ENCODE measurements at places on chromosomes 3 and 15.

GRCh38 chr15:59998305-59998949 lies 5.7 kb upstream of the FOXB1 start:
- DNase-seq, result no peak

DNA sequence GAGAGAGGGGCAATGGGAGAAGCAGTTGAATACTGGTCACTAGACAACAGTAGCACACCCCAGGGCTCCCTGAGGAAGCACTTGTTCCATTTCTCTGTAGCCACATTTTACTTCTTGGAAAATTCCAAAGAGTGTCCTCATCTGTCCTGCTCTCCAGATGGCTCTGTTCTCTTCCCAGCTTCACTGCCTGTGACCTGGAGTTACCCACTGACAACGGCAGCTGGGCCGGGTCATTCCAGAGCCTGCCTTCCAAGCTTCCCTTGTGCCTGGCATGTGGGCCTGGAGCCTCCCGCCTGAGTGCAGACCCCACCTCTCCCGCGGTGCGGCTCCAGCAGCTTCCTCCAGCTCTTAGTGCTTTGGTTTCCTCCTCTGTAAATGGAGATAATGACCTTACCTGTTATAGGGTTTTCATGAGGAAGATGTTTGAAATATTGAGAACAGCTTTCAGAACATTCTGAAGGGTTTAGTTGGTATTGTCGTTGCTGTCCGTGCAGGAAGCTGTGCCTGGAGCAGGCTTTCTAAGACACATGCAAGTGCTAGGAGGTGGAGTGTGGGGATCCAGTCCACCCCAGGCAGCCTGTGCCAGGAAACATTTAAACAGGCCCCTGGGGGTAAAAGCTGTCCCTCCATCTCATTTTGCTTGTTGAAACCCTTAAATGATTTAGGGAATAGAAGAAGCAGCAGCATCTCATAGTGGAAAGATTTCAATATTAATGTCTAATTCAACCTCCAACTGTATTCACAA lies 24.8 kb downstream of the EFCC1 start:
- DNase-seq, result no peak

- DNase-seq, result no peak
These were observed 100.6 kb upstream of the ATP11B start for GRCh38 chr3:182692695-182693094.

- no peak for DNase-seq
These were observed 12.2 kb upstream of the TRANK1 start for GRCh38 chr3:36957063-36957462.

GRCh38 chr15:85025516-85026251 lies 44.0 kb downstream of the PDE8A start:
- no peak for DNase-seq

DNA sequence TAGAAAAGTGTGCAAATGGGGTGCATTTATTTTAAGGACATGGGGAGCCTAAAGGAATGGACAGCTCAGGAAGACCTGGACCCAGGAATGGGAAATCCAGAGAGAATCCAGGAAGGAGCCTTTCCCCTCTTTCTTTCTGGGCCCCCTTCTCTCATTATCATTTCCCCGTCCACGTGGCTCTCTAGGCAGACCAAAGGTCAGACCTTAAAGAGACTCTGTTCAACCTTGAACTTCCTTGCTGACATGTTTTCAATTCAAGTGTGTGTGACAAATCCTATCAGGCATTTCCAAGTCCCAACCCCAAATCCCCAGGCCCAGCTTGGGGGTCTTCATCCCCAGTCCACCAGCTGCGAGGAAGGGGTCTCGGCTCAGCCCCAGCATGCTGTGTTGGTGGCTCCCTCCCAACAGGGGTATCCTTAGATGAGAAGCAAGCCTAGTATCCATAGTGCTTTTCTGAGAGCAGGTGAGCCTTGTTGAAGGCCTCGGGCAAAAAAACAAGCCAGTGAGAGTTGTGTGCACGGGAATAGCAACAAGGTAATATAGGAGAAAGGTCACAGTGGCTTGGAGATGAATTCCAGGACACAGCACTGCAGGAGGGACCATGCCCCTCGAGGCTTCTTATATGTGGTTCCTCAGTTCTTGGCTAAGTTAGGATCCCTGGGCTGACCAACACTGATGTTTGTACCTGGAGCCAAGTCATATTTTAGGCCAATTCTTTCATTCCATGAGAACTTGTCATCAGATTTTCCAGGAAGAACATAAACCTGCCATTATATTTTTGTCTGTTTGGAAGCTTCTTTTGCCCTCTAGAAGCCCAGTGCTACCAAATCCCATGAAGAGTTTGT lies 130.0 kb downstream of the ASB7 start:
- no peak for DNase-seq

DNA sequence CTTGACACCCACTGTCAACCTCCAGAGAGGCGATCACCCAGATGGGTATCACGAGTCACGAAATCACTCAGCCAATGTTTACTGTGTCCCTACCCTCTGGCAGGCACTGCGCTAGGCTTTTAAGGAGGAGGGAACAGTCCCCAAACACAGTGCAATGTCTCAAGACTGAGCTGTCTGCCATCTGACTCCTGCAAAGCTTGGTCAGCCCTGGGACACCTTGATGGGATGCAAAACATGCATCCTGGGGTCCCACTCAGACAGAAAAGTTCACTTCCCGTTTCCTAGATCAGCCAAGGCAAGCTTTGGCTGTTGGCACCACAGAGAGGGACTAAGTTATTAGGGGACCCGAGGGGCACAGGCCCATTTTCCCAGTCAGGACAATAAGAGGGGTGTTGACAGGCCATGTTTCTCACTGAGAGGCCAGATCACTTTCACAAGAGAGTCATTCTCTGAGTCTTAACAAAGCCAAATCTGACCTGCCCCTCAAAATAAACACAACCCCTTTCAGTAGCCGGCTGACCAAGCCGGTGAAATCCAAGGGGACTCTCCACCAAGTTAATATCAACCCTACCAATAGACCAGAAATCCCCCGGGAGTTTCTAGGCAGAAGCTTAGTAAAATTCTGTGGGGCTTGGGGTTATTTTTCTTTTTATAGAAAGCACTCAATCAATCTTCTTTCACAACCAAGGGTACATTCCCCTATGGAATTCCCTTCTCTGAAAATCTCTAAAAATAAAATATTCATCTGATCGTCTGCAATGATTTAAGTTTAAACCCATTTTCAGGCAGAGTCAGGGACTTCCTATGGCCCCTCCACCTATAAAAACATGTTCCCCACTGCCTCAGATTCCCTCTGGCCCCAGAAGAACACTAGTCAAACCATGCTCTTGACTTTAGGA lies 3.5 kb downstream of the RFTN1 start:
- DNase-seq, result no peak

DNA sequence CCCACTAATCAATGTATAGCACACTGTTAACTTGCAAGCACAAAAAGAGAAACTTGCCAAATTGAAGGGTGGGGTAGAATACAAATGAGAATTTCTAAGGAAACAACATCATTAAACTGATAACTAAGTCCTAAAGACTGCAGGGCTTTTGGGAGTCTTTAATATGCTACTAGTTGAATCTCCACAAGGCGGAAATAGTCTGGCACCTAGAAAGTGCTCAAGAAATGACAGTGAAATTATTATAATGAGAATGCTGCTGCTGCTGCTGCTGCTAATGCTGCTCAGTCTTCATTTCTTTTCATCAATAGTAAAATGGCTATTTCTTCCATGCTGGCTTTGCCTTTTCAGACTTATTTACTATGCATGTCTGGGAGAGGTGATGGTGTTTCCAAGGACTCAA lies 91.8 kb downstream of the BTD start:
- no peak for DNase-seq
